ENCODE measurements at places on chromosomes 11 and 22.

DNA sequence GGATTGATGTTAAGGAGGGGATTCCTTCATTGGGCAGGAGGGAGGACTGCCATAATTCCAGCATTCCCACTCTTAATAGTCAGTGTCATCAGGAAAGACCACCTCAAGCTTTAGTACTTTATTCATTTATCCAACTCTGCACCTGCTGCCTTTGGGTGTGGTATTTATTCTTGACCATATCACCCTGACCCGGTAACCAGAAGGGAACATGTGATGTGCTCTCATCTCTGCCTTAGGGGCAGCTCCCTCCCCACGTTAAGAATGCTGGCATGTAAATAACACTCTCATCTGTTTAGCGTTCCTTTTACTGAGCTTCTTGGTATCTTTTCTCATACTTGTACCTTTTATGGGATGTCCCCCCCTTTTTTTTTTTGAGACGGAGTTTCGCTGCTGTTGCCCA, 7.7 kb downstream of the CAT start:
- no peak for DNase-seq

DNA sequence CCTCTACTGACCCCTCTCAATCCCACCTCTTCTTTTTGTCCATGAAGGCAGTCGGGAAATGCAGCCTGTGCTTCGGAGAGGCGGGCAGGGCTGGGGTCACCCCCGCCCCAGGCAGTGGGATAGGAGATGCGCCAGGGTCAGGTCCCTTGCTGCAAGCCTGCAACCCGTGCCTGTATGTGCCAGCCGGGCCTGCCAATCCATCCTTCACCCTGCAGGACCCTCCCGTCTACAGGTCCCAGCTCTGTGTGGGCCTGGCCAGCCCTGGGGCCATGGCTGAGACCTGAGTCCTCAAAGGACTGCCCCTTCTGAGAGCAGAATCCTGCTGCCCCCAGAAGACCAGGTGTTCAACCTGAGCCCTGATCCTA, 10.9 kb downstream of the ASCL2 start:
- no peak for DNase-seq

- DNase-seq, result no peak
Observed at GRCh38 chr22:22022255-22022840, 39.8 kb upstream of the TOP3B start.

- no peak for DNase-seq
Observed at GRCh38 chr11:70887542-70887827, 364.9 kb downstream of the SHANK2 start.

- DNase-seq, result no peak
Observed at GRCh38 chr11:85712953-85713352, 27.0 kb upstream of the CCDC89 start.

DNA sequence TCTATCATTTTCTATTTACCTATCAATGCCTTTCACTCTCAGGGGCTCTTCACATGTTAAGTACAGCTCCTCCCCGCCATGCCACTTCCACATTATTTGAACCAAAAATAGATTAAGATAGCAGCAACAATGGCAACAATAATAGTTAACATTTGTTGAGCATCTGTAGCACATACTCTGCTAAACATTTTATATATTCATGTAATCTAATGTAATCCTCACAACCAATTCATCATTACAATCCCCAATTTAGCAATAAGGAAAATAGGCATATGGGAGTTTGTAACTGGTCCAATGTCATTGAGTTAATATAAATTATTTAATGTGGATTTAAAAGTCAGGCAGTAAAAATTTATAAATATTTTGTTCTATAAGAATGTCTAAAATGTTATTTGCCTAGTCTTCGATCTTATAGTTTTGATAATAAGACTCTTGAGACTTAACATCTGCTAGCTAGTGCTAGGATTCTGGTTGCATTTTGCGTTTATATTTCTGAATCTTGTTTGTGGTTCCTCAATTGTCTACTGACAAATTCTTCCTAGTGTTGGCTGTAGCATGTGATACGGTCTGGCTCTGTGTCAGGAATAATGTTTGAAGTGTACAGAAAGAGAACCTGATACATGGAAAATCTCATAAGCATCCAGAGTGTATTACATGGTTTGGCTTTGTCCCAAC, 621.5 kb upstream of the LUZP2 start:
- no peak for DNase-seq

GRCh38 chr11:130000552-130001176, 2.0 kb downstream of the PRDM10 start:
- DNase-seq, result no peak

DNA sequence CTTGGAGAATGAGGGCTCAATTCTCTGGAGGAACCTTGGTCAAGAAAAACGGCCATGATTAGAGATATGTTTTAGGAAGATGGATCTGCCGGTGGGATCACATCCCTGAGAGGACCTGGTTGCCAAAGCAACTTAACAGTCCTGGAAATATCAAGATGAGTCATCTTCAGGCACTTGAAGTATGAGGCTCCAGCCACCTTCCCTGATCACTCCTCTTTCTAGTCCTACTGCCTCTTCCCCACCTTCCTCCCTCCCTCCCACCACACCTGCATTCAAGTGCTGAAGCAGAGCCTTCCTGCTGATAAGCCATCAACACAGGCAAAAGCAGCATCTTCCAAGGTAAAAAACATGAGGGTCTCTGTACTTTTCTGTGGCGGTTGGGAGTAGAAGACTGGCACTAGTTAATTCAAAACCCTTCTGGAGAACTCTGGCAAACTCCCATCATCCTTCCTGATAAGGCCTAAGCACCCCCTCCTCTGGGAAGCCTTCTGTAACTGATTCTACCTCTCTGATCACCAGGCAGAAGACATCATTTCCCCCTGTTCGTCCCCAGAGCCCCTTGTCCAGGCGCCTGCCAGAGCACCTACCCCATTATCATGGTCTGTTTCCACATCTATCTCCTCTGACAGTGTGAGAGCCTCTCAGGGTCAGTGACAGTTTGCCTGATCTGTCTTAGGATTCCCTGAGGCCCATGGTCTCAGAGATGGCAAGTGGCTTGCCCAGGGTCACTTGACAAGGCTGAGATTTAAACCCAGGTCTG, 79.8 kb downstream of the CLPB start:
- DNase-seq, result no peak

DNA sequence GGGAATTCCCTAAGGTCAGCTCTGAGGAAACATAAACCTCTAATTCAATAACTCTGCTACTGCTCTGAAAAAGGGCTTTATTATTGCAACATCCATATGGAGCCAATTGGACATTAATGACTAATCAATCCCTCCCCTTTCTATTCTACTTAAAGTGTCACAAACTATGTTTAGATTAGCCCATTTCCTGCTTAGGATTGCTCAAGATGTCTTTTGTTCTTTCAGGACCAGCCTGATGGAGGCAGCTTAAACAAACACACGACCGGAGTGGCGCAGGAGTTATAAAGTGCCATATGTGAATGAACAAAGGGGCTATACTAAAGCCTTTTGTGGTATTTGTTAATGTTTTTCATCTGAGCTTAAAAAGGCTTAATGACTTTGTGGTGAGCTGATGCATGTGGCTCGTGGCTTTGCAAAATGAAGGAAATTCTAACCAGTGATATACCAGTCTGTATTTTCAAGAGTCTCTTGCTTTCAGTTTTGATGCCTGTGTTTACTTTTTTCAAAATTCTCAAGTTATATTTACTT, 354.4 kb downstream of the SOX6 start:
- no peak for DNase-seq

DNA sequence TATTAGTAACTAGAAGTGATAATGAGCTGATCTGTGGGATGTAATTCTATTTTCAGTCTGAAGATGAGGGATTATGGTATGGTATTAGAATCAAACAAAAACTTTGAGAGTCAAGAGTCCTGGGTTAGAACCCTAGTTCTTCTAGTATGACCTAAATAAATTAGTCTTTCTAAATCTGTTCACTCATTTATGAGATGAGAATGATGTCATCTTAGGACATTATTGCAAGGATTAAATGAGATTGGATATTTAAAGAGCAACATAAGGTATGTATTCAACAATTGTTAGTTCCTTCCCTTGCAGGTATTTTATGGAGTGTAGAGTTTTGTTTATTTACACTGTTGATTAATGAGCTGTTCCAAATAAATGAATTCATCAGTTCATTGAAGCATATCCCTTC, 21.8 kb downstream of the EMSY start:
- no peak for DNase-seq

- DNase-seq, result no peak
Observed at GRCh38 chr11:83687787-83688186, 401.6 kb upstream of the CCDC90B start.

- DNase-seq, result no peak
Observed at GRCh38 chr22:39289975-39290720, 29.3 kb downstream of the RPL3 start.

DNA sequence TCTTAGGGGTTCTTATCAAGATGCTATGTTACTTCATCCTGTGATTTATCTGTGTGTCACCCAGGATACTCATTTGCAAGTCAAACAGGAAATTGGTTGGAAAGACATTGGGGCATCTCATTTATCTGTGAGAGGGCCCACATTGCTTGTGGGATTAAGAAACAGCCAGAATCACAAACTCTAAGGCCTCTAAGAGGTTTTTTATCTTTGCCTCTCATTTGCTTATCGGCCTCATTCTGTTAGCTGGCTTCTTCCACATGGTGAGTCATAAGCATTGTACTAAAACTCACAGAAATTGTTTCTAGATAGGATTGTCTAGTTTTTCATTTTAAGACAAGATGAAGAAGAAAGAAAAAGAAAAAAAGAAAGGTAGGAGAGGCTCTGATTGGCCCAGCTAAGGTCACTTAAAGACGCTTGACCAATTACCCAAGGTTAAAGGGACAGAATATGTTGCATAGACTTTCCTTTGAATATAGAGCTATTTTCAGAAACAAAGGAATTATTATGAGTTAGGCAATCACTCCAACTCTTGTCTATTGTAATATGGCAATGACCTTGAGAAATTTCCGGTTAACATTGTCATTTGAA, 121.9 kb downstream of the ARHGAP42 start:
- no peak for DNase-seq

- DNase-seq, result no peak
Observed at GRCh38 chr22:46699091-46699490, 39.0 kb downstream of the CERK start.

GRCh38 chr22:25953919-25954318, 211.9 kb downstream of the MYO18B start:
- DNase-seq, result no peak

DNA sequence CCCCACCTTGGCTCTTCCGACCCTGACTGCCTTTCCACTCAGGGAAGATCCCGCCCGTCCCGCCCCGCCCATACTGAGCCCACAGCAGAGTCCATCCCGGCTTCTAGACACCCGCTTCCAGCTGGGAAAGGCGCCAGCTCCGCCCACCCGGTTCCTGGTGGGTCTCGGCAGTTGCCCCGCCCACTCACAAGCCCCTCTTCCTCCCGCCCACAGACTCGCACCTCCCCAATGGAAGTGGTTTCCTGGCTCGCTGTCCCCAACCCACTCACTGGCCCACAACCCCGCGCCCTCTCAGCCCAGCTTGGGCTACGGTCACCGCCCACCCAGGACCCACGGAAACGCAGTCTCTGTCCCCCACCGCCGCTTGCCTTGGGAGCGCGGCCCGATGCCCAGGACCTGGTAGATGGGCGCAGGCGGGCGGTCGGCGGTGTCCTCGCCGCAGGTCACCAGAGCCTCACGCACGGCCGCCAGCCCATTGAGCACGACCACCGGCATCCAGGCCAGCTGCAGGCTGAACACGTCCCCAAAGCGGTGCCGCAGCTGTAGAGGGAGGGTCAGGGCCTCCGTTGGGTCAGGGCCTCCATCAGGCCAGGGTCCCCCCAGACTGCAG, 22.2 kb upstream of the CYP2D6 start:
- no peak for DNase-seq

- no peak for DNase-seq
Observed at GRCh38 chr11:122864386-122865115, 18.0 kb upstream of the JHY start.

- no peak for DNase-seq
Observed at GRCh38 chr11:17812091-17812864, 77.7 kb downstream of the KCNC1 start.

GRCh38 chr11:132361011-132361550, 990.7 kb downstream of the NTM start:
- no peak for DNase-seq

DNA sequence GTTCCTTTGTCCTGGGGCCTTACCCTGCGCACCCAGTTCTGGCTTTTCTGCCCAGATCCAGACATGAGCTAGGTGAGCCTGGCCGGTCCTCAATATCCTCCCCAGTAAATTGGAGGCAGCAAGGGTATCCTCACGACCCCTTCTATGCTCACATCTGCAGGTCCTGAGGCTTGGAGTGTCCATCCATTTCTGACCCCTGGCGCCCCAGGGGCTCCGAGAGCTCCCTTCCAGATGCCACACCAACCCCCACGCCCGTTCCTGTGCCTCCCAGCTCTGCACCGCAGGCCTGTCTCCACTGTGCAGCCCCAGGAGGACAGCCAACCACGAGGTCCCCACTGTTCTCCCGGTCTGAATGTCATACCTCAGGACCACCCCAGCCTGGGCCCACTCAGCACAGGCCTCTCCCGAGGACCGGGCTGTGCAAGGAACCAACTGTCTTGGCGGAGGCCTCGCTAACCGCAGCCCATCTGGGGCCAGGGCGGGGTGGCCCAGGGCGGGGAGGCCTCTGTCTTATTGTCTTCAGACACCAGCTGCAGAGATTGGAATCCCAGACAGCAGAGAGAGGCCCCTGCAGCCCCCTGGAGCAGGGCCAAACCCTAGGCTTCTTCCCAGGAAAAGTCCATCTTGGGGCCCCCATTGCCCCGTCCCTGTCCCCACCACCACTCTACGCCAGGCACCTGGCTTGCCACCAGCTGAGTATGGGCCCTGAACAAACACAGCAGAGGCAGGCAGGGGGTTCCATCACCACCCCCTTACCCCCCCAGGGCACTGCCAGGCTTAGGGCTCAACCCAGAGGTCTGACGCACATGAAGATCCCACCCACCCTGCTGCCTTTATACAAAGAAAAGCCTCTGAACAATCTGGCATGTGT, 39.3 kb downstream of the ALX4 start:
- DNase-seq, result no peak

DNA sequence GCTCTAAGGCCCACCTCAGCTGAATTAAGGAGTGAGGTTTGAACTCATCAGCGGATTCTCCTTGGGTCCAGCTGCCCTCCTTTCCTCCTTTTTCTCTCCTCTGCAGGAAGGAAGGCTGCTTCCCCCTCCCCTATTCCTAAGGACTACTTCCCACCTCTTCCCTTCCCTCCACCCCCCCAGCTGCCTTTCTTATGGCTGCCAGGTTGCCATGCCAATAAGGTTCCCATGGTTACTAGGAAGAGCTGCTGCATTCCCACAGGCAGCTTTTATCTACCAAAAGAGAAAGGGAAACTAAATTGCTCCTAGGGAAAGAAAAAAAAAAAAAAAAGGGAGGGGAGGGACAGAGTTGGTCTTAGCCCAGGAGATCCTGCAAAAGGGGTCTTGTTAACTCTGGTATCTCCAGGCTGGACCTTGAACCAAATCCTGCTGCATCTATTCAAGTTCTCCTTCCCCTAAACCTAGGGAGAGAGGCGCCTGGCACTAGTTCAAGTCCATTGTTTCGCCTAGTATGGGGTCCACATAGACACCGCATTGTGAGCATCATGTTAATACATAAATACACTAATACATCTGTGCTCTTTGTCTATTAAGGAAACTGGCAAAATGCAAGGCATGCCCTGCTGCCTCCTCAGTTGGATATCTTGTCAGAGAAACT, 21.2 kb upstream of the FEZ1 start:
- no peak for DNase-seq

DNA sequence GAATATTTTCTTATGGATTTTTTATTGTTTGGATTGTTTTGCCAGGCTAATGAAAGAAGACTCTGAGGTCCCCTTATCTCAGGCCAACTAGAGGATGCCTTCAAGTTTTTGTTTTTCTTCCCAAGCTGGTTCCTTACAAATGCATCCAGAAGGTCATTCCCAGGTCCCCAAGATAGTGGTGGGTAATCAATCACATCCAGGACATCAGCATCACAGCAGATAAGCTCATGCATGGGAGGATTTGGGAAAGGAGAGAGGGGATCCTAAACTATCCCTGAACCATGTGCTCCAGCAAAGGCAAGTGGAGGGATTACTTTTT, 20.7 kb downstream of the FZD4 start:
- no peak for DNase-seq
